ENCODE measurements at places on chromosomes 3 and 15.

DNA sequence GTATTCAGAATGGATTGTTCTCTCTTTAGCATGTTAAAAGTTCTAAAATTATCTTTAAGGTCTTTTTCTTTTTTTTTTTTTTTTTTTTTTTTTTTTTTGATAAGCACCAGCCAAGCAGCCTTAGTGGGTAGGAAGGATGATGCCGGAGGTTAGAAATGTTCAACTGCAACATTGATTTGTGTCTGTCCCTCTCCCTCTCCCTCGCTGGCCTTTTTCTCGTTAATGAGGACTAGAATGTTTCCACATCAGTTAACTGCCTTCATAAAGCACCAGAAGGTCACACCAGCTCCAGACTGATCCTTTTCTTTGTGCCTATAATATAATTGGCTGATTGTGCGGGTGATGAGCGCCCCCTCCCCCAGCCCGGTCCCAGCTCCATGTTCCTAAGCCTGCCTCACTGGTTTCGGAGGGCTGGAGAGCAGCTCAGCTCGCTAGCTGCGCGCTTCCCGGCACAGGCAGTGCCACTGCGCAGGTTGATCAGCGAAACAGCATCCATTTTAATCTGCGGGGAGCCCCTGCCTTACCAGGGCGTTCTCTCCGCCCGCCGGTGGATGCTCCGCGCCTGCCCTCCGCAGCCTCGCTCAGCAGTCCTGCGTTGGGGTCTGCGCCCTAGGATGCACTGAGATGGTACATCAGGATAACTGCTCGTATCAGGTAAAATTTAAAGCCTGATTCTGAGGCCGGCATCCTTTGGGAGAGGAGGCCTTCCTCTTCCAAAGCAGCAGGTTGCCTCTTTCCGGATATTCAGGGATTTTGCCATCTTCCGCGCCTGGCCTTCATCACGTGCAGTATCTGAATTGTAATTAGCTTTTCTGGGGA lies 148.9 kb upstream of the IL12A start:
- no peak for DNase-seq

DNA sequence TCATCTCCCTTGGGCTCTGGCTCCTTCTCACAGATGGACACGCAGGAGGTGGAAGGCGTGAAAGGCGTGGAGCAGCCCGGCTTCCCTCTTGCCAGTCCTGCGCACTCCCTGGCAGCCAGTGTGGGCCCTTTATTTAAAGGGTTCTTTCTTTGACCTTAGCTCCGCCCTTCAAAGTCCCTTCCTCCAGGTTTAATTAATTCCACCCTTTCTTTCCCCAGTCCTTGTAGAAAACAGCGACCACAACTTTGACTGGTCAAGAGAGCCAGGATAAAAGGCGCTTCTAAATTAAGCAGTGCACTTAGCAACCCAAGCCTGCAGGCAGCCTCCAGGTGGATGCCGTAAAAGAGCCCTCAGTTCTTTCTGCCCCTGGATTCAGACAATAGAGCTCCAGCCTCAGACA lies at the start of gene HDC:
Gene HDC (minus strand): TSS at position 107 of the 400 bp plus-strand sequence. CDS start 103 bp downstream, at position 4.
- no peak for DNase-seq

GRCh38 chr3:182149594-182149993 lies 437.9 kb downstream of the SOX2 start:
- no peak for DNase-seq

DNA sequence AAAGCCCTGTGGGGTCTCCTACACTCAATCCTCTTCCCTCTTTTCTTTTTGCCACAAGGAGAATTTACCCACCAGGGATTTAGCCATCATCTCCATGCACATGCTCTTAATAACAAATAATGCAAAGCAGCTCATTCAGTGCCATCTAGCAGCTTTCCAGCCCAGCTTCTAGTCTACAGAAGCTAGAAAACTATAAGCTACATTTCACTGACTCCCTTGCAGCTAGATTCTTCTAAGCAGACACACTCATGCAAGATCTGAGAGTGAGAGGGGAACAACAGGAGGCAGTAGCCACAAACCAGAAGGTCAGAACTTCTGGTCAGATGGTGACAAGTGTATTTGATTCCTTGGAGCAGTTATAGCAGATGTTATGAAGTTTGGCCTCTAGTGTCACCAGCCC lies 25.5 kb downstream of the OSBPL10 start:
- DNase-seq, result no peak

DNA sequence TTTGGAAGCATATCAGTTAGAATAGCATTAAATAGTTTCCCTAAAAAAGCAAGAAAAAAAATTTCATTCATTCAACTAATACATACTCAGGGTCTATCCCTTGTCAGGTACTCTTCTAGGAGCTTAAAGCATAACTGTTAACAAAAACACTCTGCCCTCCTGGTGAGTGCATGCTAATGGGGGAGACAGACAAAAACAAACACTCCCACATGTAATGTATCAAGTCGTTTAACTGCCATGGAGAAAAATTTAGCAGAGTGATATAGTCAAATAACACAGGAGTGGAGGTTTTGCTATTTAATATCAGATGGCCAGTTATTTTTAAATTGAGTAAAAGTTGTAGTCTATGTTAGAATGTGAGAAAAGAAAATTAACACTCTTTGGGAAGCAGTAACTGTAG lies 254.5 kb upstream of the RARB start:
- DNase-seq, result no peak

GRCh38 chr3:40152482-40153133 lies 156.9 kb upstream of the EIF1B start:
- no peak for DNase-seq

- no peak for DNase-seq
Measured at GRCh38 chr3:123416173-123416572, 32.7 kb downstream of the ADCY5 start.

All from H54 (cell line).